ENCODE measurements at places on chromosomes 5 and 9.

- DNase-seq, result no peak
Observed at GRCh38 chr5:9787861-9788600, 157.9 kb upstream of the TAS2R1 start.

DNA sequence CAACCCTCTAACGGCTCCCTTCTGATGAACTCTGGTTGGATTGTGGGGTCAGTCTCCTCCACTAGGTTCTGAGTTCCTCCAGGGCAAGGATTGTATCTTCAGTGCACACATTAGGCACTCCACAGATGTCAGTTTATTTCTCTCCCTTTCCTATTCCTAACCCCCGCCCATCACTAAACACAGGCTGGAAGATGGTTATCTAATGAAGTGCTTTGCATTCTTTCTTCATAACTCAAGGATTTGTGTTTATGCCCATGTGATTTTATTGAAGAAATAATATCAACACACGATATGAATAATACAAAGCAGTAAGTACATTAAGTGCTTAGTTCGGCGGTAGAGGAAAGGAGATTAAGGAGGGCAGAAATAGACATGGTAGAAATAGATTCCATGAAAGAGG is 4.4 kb upstream of the CREBRF start:
- no peak for DNase-seq

- DNase-seq, result no peak
Observed at GRCh38 chr5:133056891-133057290, 5.1 kb downstream of the HSPA4 start.

DNA sequence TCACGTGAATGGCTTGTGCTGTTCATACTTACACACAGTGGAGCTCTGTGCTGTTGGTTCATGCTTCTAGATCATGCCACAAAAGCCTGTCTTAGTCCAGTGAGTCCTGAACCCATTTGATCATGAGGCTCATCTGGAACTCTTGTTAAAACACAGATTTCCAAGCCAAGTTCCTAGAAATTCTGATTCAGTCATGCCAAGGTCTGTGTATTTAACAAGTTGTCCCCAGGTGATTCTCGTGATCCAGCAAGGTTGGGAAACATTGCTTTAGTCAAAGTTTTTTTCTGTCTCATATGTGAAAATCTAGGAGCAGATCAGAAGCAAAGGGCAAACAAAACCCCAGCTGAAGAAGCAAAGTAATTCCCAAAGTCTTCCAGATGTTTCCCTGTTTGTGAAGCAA is 112.5 kb upstream of the GAS1 start:
- DNase-seq, result no peak

DNA sequence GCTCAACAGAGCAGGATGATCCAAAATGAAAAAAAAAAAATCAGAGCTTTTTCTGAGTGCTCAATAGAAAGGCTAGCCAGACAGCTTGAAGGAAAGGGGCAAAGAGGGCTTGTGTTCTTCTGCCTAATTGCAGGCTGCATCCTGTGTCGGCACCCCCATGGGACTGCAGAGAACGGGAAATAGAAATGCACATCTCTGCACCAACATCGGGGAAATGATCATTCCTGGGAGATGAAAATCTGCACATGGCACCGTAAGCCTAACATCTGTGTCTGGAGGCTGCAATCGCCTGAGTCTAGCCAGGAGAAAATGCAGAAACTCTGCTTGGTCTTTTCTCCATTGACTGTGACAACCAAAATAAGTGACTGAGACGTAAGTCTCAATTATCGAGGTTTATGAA is 243.9 kb downstream of the ICE1 start:
- DNase-seq, result no peak

Measured in hematopoietic multipotent progenitor cell treated with erythropoietin and hydrocortisone succinate and interleukin-3 and kit ligand, for 6 days (in vitro differentiated cells).